H1 (cell line): ENCODE measurements at places on chromosomes 1 and 21. TPM values are rescaled to one million over a fixed set of nuclear protein-coding genes. Genes with fewer than 3 reads are reported as not detected.

The CRABP2 gene
- polyA plus RNA-seq, result 69.2 and 130 TPM in 2 replicates

The TPTE gene
- not detected in 2 replicates for polyA plus RNA-seq

The TAL1 gene
- polyA plus RNA-seq, result 0.06 and 0.09 TPM in 2 replicates

The ERG gene
- polyA plus RNA-seq, result 1.0 and 1.1 TPM in 2 replicates

The FCRL6 gene
- 0.08 TPM in 1 of 2 replicates, not detected in the other for polyA plus RNA-seq

The SERPINC1 gene
- polyA plus RNA-seq, result 0.08 TPM in 1 of 2 replicates, not detected in the other

The RABGAP1L gene
- 20.8 and 33.3 TPM in 2 replicates for polyA plus RNA-seq

The LMX1A gene
- polyA plus RNA-seq, result 0.03 TPM in 1 of 2 replicates, not detected in the other

The PGLYRP4 gene
- polyA plus RNA-seq, result not detected in 2 replicates

The NOS1AP gene
- polyA plus RNA-seq, result 2.4 and 4.9 TPM in 2 replicates

The ABCA4 gene
- 0.06 TPM in 2 replicates for polyA plus RNA-seq

The CLDN17 gene
- not detected in 2 replicates for polyA plus RNA-seq

The ADCY10 gene
- 0.02 TPM in 1 of 2 replicates, not detected in the other for polyA plus RNA-seq

The OR2T33 gene
- not detected in 2 replicates for polyA plus RNA-seq

The HOOK1 gene
- 2.9 and 5.6 TPM in 2 replicates for polyA plus RNA-seq

The ITLN2 gene
- 6.3 and 6.8 TPM in 2 replicates for polyA plus RNA-seq

The OR2T11 gene
- not detected in 2 replicates for polyA plus RNA-seq

The OXCT2 gene
- 2.6 and 3.4 TPM in 2 replicates for polyA plus RNA-seq

The PIK3C2B gene
- polyA plus RNA-seq, result 20.4 and 26.0 TPM in 2 replicates

The IVL gene
- polyA plus RNA-seq, result not detected in 2 replicates

The AGBL4 gene
- polyA plus RNA-seq, result 0.25 and 0.45 TPM in 2 replicates

The CELA3A gene
- polyA plus RNA-seq, result 0.09 TPM in 1 of 2 replicates, not detected in the other

The B3GALT2 gene
- not detected in 2 replicates for polyA plus RNA-seq

The TMEM167B gene
- 3.5 and 3.6 TPM in 2 replicates for polyA plus RNA-seq

The AK5 gene
- 2.0 and 2.1 TPM in 2 replicates for polyA plus RNA-seq

The SCCPDH gene
- 6.2 and 9.5 TPM in 2 replicates for polyA plus RNA-seq
